ENCODE measurements at places on chromosomes 16 and 17. TPM values are rescaled to one million over a fixed set of nuclear protein-coding genes. Genes with fewer than 3 reads are reported as not detected.

DNA sequence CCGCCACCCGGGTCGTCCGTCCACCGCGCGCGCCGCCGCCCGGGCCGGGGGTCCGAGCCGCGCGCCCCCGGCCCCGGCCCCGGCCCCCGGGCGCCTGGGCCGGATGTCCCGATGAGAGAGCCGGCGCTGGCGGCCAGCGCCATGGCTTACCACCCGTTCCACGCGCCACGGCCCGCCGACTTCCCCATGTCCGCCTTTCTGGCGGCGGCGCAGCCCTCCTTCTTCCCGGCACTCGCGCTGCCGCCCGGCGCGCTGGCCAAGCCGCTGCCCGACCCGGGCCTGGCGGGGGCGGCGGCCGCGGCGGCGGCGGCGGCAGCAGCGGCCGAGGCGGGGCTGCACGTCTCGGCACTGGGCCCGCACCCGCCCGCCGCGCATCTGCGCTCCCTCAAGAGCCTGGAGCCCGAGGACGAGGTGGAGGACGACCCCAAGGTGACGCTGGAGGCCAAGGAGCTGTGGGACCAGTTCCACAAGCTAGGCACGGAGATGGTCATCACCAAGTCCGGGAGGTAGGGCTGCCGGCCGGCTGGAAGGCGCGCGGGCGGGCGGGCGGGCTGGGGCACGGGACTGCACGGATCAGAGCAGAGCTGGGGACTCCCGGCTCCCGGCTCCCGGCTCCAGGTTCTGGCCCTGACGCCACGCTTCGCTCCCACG lies 548 bp downstream of the TBX2 start:
- peak; percentile 27 for DNase-seq

- DNase-seq, result no peak
These were observed 4.0 kb upstream of the NPRL3 start for GRCh38 chr16:142405-142967.

Gene CFAP119
- total RNA-seq, result 8.3 TPM

DNA sequence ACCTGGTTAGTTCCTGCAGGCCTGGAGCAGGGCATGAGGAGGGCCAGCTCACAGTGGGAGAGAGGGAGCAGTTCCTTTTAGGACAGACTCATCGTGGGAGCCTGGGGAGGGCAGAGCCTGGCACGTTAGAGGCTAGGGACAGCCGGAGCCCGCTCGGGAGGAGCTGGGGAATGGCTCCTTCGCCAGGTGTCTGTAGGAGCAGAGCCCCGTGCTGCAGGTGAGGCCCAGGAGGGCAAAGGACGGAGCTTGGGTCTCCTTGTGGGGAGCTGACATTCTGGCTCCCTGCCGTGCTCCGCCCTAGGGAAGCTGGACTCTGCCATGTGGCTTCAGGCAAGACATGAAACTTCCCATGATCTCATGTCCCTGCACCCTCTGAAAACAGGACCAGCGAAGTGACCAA lies 18.7 kb upstream of the MTSS2 start:
- DNase-seq, result no peak

GRCh38 chr16:28090646-28091377 lies 27.3 kb upstream of the GSG1L start:
- no peak for DNase-seq

Gene SGCA
- not detected for total RNA-seq

Gene CCL13
- not detected for total RNA-seq

Gene KCNH6
- total RNA-seq, result not detected

- DNase-seq, result no peak
These were observed 55.4 kb downstream of the TNFRSF13B start for GRCh38 chr17:16916557-16916920.

DNA sequence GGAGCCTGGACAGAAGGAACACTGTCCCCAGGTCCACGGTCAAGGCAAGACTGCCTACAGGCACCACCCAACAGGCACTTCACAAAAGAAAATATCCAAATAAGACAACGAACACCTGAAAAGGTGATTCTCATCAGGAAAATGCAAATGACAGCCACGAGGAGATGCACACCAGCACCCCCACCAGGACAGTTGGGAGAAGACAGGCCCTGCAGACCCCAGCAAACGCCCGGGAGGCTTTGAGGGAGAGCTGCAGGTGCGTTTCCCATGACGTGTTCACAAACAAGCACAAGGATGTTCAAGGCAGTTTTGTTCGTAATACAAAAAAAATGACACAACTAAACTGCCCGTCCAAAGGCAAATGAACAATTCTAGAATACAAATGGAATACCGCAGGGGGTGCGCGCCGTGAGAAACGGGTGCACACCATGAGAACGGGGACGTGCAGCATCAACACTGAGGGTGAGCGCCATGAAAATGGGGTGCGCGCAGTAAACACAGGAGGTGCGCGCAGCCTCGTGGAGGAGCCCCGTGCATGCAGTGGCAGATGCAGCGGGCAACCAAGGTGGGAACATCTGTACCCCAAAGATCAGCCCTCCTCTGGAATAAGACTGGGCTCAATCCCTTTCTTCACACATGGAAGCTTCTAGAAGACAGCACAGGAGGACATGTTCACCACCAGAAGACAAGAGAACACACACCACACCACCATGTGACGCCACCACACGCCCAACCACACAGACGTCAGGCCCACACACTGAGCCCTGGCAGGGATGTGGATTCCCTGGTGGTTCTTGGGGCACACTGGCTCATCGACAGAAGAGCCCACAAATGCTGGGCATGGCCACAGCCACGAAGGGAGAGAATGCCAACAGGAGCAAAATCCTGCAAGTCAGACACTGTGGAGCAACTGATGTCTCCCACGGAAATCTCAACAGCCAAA lies 91.2 kb downstream of the ZNF778 start:
- DNase-seq, result no peak

Gene OTOP3
- total RNA-seq, result not detected

DNA sequence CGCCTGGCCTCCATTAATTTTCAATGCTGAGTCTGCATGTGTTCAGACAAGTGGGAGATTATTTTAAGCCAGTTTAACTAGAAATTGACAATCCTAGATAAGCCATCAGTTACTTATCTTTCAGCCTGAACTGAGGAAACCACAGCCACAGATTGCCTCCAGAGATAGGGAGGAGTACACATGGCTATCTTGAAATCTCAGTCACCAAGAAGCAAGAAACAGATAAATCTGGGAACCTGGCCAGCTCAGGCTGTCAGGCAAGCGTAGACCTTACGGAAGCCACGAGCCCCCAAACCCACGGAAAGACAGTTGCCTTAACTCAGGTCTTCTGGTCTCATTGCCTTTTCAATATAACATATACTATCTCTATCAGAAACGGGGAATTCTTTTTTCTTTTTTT lies 2.0 kb upstream of the GLG1 start:
- DNase-seq, result no peak

- peak; percentile 22 for DNase-seq
These were observed 40.7 kb downstream of the RGS9 start for GRCh38 chr17:65177901-65178300.

- peak; percentile 39 for DNase-seq
These were observed 17.5 kb downstream of the MARCHF10 start for GRCh38 chr17:62790564-62790986.

Gene SSTR5
- not detected for total RNA-seq

DNA sequence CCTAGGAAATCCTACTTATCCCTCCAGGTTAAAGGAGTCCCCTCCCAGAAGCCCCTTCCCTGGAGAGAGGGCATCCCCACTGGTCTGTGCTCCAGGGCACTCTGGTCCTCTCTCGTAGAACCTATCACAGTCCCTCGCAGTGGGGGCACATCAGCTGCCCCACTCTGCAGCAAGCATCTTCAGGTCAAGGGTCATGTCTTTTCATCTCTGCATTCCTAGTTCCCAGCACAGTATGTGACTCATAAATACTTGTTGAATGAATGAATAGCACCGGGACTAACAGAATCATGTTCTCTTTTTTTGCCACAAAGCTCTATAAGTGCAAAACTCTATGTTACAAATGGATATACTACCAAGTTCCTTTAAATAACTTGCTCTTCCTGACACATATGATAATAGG lies 36.0 kb downstream of the RNF157 start:
- peak; percentile 47 for DNase-seq

GRCh38 chr17:67689534-67690177 lies 28.1 kb upstream of the NOL11 start:
- DNase-seq, result peak; percentile 42

GRCh38 chr17:33209671-33210070 lies 83.4 kb downstream of the ASIC2 start:
- DNase-seq, result no peak

DNA sequence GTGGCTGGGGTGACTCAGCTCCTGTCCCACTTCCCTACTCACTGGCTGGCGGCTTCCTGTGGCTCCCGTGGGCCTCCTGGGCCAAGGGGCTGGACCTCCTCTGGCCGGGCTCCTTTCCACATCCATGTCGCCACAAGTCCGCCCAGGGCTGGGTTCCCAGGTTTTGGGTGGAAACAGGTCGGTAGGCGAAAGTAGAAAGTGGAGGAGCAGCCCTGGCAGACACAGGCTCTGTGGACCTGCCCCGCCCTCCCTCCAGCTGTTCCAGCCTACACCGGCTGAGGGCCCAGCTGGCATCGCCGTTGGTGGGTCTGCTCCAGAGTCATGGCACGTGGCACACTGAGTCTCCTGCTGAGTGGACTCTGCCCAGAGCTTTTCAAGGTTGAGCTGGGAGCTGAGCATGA lies 28.7 kb downstream of the GSE1 start:
- DNase-seq, result peak; percentile 15

DNA sequence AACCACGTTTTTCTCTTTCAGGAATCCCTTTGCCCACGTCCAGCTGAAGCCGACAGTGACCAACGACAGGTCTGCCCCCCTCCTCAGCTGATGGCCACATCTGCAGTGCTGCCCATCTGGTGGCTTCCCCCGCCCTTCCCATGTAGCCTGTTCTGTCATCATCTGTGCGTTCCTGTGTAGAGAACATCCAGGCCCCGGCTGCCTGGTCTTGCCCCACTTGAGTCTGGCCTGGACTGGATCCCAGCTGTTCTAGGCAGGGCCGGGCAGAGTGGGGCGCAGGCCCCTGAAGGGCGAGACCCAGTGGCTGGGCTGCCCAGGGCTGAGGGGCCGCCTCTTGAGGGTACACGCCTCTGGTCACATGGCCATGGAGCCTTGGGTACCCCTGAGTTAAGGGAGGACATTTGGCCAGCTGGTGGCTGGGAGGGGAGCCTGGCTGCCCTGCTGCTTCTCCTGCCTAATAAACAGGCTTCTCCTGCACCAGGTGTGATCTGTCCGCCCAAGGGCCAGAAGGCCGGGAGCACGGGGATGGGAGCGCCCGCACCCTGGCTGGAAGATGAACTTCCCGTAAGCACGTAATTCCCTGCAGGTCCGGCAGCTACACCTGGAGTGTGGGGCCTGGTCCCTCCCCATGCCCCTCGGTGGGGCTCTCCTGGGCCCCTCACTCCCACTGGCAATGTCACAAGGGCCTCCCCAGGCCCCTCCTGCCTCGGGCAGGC lies 49.4 kb upstream of the PVALEF start:
- no peak for DNase-seq

- DNase-seq, result no peak
These were observed 142.3 kb downstream of the RGS9 start for GRCh38 chr17:65279456-65279855.

DNA sequence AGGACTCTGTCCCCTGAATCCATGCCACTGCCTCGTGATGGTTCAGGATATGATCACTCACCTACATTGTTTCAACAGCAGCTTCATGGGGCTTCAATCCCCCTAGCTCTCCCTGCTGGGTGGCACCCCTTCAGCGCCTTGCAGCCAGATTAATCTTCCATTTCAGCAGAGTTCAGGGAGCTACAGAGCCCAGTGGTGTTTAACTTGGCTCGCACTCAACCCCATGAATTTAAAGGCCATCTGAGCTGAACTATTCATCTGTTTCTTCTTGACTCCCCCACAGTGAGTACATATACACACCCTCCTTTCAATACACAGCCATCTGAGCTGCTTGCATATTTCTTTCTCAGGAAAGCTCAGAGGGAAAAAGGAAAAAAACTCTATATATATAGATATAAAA lies 202.8 kb upstream of the C16orf82 start:
- DNase-seq, result no peak

Gene HAS3
- total RNA-seq, result 38.2 TPM

DNA sequence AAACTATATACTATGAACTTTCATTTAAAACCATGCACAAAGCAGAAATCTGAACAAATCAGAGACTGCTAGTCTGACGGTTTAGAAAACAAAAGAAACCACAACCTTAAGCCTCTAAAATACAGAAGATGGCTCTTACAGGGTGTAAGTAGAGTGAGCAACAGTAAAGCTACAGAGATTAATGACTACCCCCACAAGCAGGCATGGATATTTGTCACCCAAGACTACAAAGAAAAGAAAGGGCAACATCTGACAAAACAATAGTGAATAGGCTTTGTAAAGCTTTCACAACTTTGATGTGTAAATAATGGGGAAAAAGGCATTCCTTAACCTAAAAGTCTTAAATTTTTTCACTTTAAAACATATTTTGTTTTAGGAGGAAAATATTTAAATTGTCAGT lies 75.0 kb downstream of the SPAG9 start:
- peak; percentile 35 for DNase-seq

DNA sequence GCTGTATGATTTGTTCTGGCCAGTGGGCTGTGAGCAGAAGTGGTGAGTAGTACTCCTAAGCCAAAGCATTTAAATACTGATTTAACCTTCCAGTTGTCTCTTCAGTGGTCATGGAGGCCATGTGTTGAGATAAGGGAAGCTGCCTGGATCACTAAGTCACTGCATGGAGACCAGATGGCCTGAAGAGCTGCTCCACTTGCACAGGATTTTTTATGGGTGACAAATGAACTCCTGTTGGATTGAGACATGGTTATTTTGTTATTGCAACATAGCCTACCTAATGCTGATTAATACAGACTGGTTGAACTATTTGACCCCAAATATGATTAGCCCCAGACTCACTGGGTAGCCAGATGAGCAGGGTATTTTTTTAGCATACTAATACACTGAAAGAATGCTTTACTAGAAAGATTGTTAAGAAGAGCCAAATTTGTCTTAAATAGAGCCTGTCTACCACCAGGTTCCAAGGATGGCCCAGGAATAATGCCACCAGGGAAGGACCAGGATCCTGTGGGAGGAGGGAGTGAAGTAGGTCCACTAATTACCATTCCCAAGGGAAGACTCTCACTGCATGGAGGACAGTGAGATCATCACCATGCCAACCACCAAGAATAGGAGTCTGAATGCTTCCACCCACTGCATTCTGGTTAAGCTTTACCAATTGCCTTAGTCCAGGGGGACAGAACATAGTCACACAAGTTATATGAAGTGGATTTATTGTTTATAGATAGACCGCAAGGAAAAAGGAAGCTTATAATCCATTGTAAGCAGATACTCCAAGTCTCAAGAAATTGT lies 187.4 kb upstream of the IRX6 start:
- peak; percentile 63 for DNase-seq

Gene CD300LB
- not detected for total RNA-seq

Gene KRTAP9-8
- not detected for total RNA-seq

DNA sequence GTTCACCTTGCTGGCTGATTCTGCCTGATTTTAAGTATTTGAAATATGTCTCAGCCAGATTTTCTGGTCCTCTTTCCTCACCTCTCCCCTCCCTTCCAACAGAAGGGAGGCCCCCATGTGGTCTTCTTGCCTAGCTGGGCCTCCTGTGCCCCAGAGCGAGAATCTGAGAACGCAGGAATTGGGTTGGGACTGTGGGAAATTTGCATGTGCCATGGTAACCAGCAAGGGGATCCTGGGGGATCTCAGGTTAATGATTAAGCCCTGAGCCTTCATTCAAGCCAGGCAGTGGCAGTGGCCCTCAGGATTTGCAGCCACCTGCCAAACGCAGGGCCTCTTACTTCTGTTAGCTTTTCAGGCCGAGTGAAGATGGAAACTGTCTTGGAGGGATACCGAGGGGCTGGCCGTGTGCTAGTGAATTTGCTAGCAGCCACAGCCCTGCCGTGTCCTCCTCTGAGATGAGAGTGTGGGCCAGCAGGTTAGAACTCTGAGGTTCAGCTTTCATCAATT lies 40.2 kb downstream of the KSR1 start:
- DNase-seq, result no peak

Measured in mammary epithelial cell (primary cell).